AML-193 (cell line): ENCODE measurements at places on chromosomes 4 and X.

- no peak for DNase-seq
These were observed 5.8 kb upstream of the NRK start for GRCh38 chrX:105816517-105816916.

DNA sequence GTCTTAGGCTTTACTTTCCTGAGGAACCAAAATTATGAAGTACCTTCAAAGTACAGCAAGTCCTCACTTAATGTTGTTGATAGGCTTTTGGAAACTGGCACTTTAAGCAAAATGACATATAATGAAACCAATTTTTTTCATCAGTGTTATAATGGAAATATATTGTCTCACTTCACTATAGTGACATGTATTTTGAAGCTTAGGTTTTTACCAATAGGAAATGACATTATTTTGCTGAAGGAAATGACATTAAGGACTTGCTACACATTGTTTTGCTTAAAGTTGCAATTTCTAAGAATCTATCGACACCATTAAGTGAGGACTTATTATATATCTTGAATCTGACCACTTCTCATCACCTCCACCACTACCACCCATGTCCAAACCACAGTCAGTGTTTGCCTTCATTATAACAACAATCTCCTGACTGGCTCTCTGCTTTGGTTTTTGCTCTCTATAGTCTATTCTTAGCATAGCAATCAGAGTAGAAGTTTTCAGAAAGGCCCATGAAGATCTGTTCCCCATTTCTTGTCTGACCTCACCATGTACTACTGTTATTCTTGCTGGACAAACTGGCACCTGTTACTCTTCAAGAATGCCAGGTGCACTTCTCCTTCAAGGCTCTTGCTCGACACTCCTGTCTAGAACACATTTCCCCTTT is 311.2 kb downstream of the BMPR1B start:
- no peak for DNase-seq

DNA sequence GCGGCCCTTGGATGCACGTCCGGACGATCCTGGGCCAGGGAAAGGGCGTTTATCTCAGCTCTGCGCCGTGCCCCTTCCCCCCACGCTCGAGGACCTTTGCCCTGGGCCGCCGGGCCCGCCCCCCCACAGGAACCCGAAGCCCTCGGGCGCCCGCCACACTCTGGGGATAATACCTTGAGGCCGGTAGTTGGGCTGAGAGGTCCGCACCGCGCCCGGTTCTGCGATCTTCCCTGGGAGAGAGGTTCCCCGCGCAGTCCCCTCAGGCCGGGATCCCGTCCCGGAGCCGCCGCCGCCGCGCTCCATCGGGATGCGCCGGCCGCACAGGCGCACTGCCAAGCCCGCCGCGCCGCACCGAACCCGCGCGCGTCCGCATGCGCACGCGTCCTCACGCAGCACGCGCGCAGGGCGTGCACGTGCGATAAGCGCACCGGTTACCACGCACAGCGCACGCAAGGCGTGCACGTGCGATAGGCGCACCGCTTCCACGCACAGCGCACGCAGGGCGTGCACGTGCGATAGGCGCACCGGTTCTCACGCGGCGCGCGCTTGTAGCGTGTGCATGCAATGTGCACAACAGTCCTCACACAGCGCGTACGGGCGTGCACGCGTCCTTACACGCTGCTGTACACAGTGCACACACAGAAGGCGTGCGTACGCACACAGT is at the start of gene MAP7D2:
Gene MAP7D2, minus strand, starts transcription at position 331 of the 664 bp plus-strand sequence. Its CDS starts 28 bp downstream, at position 303.
- no peak for DNase-seq

- DNase-seq = no peak
These were observed 194.2 kb downstream of the MAD2L1 start for GRCh38 chr4:119872371-119873016.
